Stimulated activated CD8-positive, alpha-beta memory T cell treated with anti-CD3 and anti-CD28 coated beads, Interleukin-4, amount 100 ng/mL, for 1 hour (primary cell): ENCODE measurements at places on chromosomes 4 and X.

GRCh38 chr4:147901388-147901787 is 169.5 kb downstream of the ARHGAP10 start:
- DNase-seq: no peak

DNA sequence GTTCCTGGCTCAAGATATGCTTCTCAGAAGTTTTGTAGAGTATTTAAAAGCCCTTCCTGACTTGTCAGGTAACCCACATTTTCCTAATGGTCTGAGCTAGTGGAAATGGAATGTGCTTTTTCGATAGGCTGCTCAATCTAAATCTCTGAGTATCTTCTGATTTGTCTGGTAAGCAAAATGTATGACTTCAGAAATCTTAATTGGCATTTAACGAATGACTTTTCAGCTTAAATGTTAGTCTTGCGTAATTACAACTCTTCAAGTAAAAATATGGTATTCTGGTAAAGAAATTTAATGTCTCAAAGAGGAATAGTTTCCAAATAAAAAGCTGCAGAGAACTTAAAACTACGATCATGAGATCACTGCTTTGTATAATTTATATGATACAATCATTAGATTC is 379.1 kb downstream of the ANKRD50 start:
- DNase-seq: no peak

GRCh38 chr4:64777286-64777685 is 368.0 kb upstream of the TECRL start:
- no peak for DNase-seq

DNA sequence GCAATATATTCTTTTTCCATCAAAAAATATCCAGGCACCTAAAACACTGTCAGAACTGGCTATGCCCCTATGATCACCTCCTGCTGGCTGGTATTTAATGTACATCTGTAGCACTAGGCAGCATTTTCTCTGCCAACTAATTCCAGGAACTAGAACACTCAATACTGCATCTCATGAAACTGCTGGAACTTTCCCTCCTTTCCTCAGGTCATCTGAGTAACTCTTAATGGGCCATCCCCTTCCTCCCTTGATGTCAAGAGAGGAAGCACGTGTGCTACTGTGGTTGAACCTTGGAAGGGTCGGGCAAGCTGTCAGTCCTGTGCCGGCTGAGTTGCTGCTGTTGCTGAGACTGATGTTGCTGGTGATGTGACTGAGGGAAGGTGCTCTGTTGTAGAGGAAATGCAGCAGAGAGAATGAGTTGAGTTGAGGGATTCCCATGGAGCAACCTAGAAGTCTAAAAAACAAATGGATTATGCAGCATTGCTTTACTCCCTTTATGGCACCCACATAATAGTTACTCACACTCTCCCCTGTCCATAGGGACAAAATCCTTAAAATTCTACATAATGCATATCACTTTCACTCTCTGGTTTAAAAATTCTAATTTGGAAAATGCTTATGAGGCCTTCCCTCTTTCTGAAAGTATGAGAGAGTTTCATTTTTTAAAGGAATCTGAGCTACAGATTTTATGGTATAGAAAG is 39.5 kb downstream of the TMEM165 start:
- DNase-seq: no peak

DNA sequence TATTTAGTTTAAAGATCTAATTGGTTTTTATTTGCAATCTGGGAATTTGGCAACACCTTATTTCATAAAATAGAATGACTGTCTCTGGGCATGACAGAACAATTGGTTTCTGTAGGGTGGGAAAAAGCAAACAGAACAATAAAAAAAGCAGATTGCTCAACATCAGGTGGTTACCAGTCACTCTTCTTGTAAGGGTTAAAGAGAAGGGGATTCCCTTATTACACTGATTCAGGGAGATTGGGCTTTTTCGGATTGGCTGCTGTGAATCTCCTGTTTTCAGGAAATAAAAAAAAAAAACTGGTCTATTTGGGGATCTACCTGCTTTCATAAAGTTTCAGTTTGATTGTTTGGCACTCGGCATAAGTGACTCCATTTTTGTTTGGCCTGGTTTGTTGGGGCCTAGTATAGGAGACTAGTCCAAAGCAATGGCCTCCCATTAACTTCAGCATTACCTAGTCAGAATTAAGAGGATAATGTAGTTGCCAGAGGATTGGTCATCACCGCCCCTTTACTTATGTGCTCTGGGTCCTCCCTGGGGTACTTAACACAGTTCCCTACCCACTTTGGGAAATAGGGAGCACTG is 380.5 kb downstream of the IDS start:
- no peak for DNase-seq

DNA sequence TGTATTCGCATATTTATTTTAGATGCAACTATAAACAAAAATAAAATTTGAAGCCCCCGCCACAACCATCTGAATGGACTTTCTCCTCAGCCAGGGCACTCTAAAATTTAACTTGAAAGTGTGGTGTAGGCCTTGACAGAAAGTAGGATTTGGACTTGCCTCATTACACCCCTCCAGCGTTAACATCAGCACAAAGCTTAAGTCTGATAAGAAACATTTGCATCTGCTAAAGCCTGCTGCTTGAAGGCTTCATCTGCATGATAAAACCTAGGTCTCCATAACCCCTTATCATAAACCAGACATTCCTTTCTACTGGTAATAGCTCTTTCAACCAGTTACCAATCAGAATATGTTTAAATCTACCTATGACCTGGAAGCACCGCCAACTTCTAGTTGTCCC is 1046.5 kb downstream of the FAT4 start:
- DNase-seq: no peak

DNA sequence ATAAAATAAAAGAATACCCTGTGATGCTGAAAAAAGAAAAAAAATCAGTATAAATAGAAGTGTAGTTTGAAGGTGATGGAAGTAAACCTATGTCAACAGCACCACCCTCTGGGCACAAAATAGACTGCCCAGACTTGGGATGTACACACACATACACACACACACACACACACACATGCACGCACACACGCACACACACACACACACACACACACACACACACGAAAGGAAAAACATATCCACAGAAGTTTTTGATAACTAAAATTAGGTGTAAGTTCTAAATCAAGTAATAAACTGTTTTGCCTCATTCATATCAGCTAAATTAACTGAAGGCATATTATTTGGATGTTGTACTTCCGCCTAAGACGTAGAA is 40.5 kb downstream of the ANXA5 start:
- DNase-seq: no peak

DNA sequence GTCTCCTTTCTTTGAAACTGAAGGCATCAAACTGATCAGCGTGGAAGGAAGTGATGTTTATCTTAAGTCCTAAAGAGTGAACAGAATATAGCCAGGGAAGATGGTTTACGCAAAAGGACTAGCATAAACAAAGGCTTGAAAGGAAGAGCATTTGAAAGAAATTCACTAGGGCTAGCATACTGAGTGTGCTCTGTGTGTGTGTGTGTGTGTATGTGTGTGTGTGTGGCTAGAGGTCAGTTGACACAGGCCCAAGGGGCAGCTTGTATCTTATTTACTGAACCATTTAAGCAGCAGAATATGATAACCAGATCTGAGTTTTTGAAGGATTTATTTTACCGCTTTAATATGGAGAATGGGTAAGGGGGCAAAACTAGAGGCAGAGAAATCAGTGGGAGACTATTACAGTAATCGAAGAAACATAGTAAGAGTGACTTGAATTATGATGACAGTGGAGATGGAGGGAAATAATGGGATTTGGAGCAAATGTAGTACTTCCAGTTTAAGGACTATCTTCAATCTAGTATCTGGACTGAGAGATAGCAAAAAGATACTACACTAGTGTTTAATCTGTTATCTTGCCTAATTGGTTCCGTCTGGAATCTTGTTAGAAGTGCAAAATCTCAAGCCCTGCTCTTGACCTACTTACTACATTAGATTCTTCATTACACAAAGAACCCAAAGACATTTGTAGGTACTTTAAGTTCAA is 36.9 kb downstream of the CEP44 start:
- DNase-seq: no peak

DNA sequence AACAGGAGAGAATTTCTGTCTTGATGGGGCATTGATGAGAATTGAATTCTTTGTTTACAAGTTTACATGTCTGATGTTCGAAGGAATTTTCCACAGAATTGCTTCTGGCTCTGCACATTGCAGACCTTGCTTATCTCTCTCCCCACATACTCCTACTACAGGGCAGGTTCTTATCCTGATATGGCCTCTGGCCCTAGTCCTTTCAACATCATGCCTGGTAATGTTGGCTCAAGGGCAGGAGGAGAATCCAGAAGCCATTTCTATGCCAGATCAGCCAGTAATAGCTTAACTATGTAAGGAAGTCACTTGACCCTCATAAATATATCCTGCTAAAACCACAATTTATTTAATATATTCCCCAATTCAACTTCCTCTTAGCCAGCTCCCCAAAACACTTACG is 24.3 kb upstream of the TSPAN5 start:
- no peak for DNase-seq

GRCh38 chr4:76960014-76960413 is 10.5 kb downstream of the SEPTIN11 start:
- DNase-seq: no peak

- DNase-seq: no peak
These were observed 107.3 kb downstream of the JADE1 start for GRCh38 chr4:128916832-128917231.

- DNase-seq: no peak
These were observed 275.1 kb upstream of the RASGEF1B start for GRCh38 chr4:81746773-81747172.

DNA sequence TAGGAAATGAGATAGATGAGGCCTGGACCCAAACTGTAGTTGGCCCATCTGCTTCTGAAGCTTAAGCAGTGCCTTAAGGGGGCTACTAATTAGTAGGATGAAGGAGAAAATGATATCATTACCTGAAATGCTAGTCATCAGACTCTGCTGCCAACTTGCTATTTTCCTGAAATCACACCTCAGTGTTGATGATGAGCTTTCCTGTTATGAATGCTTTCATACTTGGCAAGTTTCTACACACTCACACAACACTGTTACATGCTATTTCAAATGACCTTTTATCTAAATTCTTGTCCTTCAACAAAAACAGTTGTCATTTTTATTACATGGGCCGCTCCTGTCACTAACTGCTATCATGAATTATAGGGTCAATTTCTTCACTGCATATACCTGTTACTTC is 416.0 kb downstream of the PRDM5 start:
- no peak for DNase-seq

- DNase-seq: no peak
These were observed 54.2 kb downstream of the SCD5 start for GRCh38 chr4:82744284-82744968.

- no peak for DNase-seq
These were observed 548.7 kb upstream of the DIPK2B start for GRCh38 chrX:45749375-45749774.

DNA sequence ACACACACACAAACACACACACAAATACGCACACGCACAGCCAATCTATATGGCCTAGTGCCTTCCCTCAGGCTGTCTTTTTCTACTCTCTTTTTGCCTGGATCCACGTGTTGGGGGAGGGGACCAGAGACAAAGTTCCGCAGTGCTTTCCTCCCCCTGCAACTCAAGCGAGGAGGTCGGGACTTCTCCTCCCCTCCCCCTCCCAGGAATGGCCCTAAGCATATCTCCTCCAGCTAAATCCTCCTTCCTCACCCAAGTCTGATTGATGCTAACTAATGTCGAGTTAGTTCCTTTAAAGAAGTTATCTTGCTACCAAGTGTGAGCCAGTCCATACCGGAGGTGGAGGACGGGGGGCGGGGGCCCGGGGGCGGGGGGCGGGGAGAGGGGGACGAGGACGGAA is 141.2 kb upstream of the ZIC3 start:
- no peak for DNase-seq

DNA sequence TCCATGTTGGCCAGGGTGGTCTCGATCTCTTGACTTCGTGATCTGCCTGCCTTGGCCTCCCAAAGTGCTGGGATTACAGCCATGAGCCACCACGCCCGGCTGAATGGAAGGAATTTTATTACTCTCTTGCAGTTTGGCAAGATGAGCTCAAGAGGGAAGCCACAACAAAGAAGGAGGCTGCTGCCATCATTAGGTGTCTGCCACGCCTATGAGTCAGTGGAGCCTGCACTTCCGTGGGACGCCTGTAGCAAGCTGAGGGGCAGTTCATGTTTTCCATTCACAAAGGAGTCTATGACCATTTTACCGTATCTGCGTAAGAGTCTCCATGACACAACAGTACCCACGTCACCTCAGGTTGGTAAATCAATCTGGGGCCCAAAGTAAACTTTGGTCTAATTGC is 51.2 kb upstream of the CHRNA9 start:
- DNase-seq: peak; percentile 59

DNA sequence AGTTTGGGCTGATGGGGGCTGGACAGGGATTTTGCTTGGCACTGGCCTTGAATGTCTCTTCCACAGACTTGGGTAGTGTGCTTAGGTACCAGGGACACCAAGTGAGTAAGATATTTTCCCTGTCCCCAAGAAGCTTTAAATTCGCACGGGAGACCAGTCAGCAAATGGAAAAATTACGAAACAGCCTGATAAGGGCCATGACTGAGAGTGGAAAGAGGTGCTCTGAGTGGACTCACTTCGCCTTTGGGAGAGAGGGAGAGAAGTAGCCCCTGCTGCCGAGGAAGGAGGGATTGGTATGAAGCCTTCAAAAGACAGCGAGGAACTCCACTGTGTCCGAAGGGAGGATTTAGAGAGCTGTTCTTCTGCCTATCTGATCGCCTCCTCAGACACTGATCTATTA is 2.6 kb downstream of the LSM6 start:
- no peak for DNase-seq

DNA sequence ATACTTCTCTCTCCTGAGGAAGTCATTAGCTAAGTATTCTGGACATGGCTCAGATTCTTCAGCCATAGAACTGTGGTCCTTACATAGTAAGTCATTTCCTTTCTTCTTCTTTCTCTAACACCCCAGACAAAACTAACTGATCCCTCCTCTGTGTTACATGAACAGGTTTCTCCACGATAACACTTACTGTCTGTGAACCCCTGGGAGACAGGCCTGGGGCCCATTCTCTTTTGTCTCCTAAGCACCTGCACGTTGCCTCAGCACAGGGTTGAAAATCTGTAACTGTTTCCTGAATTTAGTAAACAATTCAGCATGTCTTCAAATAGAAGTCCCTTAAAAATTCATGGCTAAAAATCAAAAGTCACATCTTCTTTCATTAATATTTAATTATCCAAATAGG is 24.7 kb downstream of the APBB2 start:
- DNase-seq: no peak

DNA sequence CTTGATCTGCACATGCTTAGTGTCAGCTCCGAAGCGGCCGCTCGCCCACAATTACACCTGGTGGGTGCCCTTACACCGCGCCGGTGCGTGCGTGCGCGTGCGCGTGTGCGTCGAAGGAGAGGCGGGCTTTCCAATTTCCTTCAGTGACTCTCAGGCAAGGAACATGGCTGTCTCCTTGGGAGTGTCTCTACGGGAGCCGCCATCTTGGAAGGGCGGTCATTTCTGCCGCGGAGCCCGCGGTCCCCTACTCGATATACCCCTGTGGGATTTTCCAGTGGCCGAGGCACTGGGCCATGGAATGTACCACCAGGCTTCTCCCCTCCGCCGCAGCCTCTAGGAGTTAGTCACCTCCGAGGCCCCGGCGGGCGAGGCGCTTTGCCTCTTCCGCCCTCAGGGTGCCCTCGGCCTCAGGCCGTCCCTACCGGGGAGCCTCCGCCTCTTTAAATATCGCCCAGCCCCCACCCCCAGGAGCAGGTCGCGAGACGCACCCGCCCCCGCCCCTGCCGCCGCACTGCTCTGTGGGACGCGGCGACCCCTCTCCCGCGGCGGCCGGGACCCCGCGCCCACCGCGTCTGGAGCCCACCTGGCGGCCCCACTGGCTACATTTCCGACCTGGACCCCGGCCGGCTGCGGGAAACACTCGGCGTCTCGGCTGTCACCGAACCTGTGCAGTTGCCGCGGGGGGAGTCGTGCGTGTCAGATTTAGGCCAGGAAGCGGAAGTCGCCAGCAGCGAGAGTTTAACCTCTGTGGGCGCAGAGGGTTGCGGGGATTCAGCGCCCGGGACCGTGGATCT is at the start of gene ZNF41:
Gene ZNF41, minus strand, starts transcription at position 711 of the 794 bp plus-strand sequence. CDS start 15,741 bp downstream, outside the sequence.
- DNase-seq: peak; percentile 34
